ENCODE measurements at places on chromosomes 7 and 10.
A peak's percentile ranks its signal among the peaks of the same experiment; 100 is the strongest.

GRCh38 chr10:77592946-77593636 lies 44.5 kb downstream of the KCNMA1 start:
- DNase-seq = no peak

GRCh38 chr7:88280801-88281200 lies 25.9 kb downstream of the STEAP4 start:
- no peak for DNase-seq

GRCh38 chr10:2885288-2886278 lies 181.8 kb upstream of the PFKP start:
- DNase-seq = no peak

GRCh38 chr10:103053659-103054581 lies 135.8 kb downstream of the CNNM2 start:
- DNase-seq = peak; percentile 22

DNA sequence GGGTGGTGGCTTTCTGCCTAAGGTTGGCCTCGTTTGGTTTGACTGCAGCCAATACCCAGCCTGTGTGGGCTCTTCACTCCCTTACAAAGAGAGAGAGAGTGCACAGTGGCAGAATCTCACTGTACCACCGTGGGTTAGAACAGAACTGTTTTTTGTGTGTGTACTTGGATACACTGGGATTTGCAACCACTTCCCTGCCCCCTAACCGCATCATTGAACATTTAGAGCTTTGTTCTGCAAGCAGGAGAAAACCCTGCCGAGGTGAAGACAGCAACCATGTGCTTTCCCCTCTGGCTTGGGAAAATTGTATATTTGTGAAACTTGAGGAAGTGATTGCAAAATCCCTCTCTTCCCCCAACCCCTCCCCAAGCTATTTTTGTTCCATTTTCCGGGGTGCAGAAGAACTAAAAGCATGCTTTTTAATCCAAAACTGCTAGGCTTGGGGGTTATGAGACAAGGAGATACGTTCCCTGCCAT lies 201.2 kb downstream of the TCF7L2 start:
- no peak for DNase-seq

GRCh38 chr10:86064219-86064618 lies 302.4 kb downstream of the GRID1 start:
- no peak for DNase-seq

DNA sequence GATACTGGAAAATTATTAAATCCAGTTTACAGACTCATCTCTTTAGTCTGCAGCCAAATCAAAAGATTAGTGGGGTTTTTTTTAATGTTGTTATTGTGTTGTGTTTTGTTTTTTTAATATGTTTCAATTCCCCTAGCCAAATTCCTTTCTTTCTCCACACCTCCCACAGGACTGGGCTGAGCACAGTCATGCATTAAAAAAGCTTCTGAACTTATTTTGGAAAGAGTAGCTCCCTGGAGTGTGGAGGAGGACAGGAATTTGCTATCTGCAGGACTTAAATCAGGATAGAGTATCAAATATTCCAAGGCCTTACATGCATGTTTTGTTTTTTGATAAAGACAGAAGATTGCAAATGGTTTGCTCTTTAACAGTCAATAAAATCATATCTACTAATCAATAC lies 90.7 kb downstream of the GNAI1 start:
- no peak for DNase-seq

DNA sequence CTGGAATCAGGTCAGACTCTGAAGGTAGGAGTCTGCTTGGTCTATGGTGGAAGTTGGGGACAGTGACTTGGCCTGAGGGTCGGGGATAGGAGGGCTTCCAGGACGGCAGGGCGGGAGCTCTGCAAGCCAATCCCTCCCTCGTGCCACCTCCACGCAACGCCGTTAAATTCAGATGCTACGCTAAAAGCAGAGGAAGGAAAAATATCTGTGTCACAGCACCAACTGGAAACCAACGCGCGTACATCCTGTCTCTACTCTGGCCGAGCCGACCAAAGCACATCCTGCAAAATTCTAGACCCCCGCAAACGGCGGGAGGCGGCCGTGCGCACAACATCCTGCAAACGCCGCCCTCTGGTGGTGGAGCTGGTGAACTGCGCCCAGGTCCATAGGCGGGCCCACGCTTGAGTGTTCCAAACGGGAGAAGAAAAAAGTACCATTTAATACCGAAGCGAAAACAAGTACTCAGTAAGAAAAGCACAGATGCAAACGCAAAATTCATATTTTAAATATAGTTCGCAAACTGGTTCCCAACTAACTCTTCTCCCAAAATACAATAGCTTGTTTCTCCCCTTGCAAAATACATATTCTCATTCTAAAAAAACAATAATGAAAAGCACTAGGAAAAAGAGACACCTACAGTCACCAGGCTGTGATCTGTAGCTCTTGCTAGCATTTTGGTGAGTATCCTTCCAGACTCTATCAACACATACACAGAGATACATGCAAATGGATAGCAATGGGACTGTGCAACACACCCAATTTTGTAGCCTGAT lies 45.7 kb upstream of the HSPA12A start:
- peak; percentile 74 for DNase-seq

- no peak for DNase-seq
Observed at GRCh38 chr10:127196282-127197153, at the start of gene INSYN2A. INSYN2A (minus strand) TSS chr10:127196591; CDS start chr10:127176395, 20,196 bp downstream.

DNA sequence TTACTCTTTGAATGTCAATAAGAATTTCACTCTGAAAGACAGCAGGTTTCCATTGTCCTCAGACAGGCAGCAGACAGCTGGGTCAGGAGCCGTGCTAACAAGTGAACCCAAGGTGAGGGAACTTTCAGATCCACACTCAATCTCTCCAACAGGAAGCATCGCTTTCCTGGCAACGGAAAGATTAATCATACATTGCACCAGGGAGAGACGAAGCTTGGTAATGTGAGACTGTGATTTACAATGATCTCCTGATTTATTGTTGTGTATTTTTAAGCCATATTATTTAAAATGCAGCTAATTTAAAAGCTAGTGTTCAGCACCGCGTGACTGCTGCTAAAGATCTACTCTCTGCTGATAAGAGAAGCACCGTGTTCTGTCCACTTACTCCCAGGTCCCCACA lies 17.5 kb upstream of the NOM1 start:
- no peak for DNase-seq

DNA sequence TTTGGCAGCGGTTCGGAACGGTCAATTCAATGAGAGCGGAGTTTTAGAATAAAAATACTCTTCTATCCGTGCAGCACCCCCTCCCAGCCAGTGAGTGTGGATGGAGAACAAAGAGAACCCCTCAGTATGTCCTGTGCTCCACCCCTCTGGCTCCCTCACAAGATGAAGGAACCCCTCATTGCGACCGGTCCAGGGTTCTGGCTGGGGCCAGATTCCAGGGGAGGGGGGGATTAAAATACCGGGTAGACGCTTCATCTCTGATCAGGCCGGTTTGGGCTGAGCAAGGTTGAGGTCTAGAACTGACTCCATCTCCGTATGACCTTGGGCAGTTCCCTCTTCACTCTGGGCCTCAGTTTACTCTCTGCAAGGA lies 5.9 kb downstream of the CYP26C1 start:
- DNase-seq = no peak

- DNase-seq = no peak
Observed at GRCh38 chr7:28854750-28855074, 103.4 kb downstream of the TRIL start.

DNA sequence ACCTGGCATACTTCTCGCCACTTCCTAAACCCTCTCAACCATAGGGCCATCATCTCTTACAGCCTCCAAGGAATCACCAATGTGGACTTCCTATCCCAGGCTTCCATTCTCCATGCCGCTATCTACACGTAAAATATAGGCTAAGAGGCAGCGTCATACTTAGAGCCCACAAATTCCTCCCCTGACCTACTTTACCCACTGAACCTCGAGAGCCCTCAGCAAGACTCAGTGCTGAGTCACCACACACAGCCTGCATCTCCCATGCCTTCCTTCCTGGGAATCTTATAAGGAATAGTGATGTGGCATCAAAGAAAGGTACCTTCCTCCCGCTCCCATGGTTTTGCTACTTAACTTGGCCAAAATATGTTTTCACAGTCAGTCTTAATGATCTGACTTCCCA lies 435.6 kb upstream of the NFE2L3 start:
- DNase-seq = no peak

DNA sequence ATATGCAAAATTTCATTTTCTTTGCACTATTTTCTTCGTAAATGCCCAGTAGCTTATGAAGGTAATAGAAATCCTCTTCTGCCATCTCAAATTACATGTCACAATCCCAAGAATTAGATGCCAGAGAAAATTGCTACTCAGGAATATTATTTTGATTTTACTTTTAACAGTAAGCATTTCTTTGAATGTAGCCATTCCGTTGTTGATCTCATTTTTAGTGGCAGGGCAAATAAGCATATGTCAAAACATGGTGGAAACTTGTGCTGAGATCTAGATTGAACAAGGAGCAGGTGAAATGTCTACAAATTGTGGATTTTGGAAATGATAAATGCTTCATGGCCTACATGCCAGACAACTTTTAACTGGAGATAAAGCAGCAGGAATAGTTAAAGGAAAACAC lies 291.8 kb downstream of the SDHAF3 start:
- no peak for DNase-seq

- no peak for DNase-seq
Observed at GRCh38 chr10:17993361-17993760, 41.6 kb downstream of the SLC39A12 start.

- DNase-seq = no peak
Observed at GRCh38 chr10:7426349-7426748, 15.5 kb upstream of the SFMBT2 start.

- no peak for DNase-seq
Observed at GRCh38 chr7:103140061-103140460, 8.8 kb downstream of the NAPEPLD start.

- DNase-seq = no peak
Observed at GRCh38 chr10:26571655-26572054, 125.8 kb upstream of the PDSS1 start.

DNA sequence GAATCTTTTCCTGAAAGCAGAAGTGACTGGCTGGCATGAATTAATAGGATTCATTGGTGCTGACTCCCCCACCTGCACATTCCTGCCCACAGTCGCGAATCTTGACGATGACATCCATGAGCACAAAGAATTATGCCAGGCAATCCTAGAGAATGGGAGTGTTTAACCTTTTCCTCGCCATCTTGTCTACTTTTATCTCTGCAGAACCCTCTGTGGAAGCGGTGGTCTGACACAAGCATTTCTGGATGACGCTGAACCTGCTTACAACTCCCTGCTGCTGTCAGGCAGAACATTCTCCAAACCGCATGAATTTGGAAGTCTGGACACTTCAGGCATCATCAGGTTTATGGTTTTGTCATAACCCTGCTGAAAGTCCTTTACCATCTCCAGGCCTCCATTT lies 36.5 kb downstream of the KLF6 start:
- DNase-seq = no peak

DNA sequence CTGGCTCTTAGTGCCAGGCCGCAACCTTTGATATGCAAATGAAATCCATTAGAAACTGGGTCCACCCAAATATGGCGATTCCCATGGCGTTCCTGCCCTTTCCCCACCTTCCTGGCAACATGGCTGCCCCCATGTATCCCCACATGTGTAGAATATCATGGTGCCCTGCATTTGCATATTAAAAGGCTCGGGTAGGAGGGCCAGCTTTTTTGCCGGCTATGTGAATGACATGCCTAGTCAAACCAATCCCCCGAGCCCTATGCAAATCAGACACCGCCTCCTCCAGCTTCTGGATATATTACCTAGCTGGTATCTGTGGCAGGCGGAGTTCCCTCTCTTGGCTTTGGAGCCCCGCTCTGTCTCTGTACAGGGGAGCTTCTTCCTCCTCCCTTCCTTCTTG lies 18.3 kb downstream of the MMS19 start:
- no peak for DNase-seq

GRCh38 chr7:142873281-142873784 lies 12.2 kb downstream of the TRPV6 start:
- DNase-seq = peak; percentile 30

- no peak for DNase-seq
Observed at GRCh38 chr7:22406715-22407114, 49.8 kb upstream of the RAPGEF5 start.
